ENCODE measurements at places on chromosomes 6 and 20.

DNA sequence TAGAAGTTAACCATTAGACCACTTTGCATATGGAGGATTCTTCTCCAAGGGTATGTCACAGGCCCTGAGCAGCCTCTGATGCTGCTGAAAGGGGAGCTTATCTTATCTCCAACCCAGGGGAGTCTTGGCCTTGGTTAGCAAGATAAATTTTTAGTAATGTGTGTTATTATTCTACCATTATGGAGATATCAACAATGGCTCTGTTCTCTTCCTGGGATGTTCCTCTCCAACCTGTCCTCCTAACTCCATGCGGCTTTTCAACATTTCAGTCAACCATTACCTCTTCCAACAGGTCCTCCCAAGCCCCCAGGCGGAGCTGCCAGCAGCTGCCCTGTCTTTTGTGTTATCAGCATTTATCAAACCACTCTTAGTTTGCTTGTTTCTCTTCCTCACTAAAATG is 48.4 kb upstream of the FOXC1 start:
- DNase-seq = no peak

GRCh38 chr20:881051-881782 is 34.9 kb downstream of the ANGPT4 start:
- DNase-seq = no peak

DNA sequence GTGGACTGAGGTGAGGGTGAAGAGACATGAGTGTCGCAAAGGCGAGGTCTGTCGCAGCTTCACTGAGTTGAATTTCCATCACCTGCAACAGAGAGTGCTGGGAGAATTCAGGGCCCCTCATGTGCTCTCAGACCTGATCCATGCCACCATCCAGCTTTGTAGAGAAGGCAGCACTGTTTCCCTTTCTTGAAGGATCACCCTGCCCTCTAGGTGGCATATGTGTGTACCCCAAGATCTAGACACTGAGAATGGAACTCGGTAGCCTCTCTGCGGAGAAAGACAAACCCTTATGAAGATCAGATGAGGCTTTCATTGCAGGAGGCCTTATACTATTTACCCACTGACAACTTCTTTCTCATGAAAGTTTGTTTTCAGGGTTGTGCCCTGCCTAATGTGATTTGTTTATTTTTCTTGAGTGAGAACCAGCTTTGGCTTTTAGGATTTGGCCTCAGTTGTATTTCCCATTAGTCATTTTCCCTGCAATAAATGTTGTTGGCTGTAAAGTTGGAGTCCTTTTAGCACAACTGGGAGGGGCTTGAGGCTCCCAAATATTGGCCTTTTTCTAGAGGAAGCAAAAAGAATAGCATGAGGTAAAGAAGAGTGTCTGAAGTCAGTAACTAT is 811.3 kb downstream of the DHX35 start:
- DNase-seq = no peak

DNA sequence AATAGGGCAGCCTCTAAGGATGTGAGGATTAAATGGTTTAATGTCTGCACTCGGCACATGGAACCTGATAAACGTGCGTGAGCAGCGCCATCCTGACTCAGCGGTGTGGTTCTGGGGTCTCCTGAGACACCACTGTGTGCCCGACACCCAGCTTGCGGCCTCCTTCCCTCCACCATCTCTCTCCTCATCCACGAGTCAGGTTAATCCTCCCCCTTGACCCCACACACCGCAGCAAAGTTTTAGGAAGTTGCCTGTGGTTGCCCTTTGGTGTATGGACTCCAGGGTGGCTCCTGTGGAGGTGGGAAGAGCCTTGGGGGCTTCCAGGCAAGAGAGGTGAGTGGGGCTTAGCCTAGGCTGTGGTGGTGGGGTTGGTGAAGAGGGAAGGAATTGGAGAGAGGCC is 68.2 kb downstream of the PHACTR3 start:
- DNase-seq = no peak

GRCh38 chr6:2982426-2983117 is 11.2 kb upstream of the SERPINB6 start:
- no peak for DNase-seq

- DNase-seq = no peak
Measured at GRCh38 chr6:124330197-124330596, 526.5 kb downstream of the NKAIN2 start.

DNA sequence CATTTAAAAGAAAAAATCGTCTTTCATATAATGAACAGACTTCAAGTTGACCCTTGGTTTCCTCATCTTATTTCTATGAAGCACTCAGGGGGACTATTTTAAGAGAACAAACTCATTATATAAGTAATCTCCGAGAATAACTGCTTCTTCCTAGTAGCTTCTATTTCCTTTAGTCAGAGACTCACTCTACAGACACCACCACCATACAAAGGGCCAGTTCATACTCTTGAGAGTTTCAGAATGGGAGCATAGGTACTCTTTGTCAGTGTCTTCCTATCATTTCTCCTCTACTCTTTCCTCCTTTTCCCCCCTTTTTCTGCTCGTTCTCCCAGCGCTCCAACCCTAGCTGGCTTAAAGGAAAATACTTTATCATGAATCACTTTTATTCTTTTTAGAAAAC is 104.9 kb downstream of the CDKAL1 start:
- no peak for DNase-seq

DNA sequence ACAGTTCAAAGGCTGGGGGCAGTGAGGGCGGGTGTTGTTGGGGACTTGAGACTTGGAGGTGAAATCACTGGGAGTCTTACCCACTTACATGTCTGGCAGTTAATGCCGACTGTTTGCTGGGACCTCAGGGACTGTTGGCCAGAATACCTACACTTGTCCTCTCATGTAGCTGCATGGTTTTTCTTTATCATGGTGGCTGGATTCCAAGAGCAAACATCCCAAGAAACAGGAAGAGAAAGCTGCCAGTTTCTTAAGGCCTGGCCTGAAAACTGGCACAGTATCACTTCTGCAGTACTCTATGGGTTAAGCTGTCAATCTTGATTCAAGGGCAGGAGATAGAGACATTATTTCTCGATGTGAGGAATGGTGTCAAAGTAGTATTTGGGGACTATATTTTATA is 19.8 kb upstream of the C6orf62 start:
- no peak for DNase-seq

DNA sequence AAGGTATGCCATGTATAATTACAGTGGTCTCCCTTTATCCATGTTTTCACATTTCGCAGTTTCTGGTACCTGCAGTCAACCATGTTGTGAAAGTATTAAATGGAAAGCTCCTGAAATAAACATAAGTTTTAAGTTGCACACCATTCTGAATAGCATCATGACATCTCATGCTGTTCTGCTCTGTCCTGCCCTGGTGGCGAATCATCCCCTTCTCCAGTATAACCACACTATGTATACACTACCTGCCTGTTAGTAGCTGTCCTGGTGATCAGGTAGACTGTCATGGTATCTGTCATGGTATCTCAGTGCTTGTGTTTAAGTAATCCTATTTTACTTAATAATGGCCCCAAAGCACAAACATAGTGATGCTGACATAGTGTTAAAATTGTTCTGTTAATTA is 97.1 kb downstream of the ZFAND3 start:
- DNase-seq = no peak

- DNase-seq = no peak
Measured at GRCh38 chr6:42099340-42100028, 42.9 kb downstream of the C6orf132 start.

DNA sequence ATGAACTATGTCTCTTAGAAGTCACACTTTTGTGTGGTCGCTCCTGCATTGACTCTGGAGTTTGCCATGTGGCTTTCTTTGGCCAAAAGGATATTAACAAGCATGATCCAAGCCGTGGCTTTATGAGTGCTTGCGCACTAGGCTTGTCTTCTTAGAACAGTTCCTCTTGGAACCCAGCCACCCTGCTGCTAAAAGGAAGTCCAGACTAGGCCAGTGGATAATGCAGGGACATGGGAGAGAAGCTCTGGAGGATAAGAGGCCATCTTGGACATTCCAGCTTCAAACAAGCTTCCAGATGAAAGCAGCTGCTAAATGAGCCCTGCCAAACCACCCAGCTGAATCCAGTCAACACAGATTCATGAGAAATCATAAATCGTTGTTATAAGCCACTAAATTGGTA is 346.4 kb downstream of the CDC5L start:
- DNase-seq = no peak

DNA sequence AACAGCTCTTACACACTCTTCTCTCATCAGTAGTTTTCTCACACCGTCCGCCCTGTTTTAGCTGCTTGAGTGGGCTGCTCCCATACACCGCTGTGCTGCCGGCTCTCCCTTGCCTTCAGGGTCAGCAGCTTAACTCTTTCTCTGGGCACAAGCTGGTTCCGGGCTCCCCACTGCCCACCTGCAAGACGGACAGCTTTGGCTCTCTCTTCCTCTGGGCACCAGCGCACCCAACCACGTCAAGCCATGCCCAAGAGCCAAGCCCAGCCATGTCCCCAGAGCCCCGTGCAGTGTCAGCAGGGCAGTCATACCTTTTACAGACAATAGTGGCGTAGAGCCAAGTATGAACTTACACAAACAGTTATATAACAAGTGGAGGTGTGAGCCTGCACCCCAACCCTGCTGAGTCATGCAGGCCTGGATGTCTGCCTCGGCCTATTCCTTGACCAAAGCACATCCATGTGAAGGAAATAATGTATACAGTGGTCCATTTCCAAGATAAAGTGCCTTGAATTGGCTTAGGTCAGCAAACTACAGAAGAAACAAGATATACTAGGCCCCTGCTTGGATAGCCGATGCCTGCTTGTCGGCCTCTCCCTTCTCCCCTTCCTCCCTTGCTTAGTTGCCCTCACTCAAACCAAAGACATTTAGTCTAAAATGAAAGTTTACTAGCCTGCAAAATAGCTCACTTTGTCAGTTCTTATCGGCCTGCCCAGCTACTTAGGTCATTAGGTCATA is 89.3 kb downstream of the JPH2 start:
- no peak for DNase-seq

DNA sequence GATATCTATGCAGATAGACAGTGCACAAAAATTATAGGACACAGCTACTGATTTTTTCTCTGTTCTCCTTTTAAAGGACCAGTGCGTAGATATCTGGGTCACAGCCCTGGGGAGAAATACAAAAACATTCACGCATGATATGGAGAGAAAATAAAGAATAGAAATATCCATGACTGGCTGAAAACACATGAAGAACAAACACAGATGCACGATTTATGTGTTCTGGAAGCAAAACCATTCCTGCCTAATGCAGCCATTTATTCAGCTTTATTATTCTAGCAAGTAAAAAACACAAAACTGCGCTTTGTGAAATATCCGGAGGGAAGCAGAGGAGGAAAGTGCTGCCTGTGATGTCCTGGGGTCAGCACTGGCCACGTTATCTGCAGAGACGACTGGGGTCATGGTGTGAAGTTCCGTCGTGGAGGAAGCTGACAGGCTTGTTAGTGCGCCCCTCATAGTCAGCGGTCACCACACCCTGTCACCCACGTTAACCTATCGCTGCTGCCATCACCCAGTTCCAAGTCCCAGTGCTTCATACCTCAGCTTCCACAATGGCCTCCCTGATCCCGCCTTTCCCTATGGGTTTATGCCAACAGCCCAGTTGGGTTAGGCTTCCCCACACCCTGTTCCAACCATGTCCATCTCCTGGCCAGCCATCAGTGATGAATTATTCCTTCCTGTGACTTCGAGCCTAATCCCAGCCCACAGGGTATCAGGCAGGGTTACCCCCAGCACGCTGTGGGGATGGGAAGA is 86.6 kb upstream of the RPS6KA2 start:
- DNase-seq = no peak

- no peak for DNase-seq
Measured at GRCh38 chr20:14189794-14190402, 147.5 kb downstream of the FLRT3 start.

DNA sequence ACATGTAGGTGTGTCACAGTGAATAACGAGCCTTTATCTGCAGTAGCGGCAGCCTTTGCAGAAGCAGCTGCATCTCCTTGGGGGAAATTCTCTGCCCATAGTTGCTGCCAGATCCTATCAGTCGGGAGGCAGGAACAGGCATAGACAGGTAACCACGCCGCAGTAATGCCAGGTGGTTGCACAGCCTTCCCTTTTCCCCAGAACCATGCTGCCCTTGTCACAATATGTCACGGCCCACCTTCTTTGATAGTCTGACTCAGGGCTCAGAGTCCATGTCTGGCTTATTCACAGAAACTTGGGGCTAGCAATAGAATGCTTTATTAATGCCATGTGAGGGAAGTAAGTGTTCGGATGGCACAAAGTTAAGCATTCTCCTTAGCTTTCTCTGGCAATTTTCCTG is 76.6 kb downstream of the F13A1 start:
- DNase-seq = no peak

GRCh38 chr6:10410207-10411050 is 4.4 kb downstream of the TFAP2A start:
- DNase-seq = no peak

GRCh38 chr6:49325891-49326290 is 137.2 kb downstream of the MMUT start:
- no peak for DNase-seq

GRCh38 chr6:56827908-56828649 is 126.8 kb upstream of the BEND6 start:
- no peak for DNase-seq

DNA sequence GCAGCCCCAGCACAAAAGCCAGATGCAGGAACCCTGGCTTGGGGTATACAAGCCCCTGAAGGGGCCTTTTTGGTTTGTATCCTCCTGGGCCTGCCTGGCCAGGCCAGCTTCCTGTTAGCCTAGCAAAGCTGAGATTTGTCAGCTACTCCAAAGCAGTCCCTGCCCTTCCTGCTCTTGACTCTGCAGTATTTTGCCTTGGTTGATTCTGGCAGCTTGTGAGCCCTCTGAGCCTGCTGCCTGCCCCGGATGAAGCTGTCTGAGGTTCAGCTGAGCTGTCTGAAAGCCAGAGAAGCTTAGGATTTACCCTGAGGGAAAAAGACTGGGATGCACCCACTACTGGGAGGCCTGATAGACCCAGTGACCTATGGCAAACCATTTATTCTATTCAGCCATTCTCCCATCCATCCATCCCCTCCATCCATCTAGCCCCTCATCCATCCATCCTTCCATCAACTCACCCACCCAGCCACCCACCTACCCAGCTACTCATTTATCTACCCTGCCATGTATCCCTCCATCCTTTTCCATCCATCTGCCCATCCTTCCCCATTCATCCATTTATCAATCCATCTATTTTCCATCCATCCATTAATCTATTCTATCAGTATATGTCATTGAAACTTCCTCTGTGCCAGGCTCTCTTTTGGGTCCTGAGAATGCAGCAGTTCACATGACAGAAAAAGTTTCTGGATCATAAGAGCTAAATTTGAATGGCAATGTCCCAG is 307.5 kb downstream of the DHX35 start:
- no peak for DNase-seq

GRCh38 chr6:70394518-70395300 is 18.6 kb upstream of the FAM135A start:
- no peak for DNase-seq

DNA sequence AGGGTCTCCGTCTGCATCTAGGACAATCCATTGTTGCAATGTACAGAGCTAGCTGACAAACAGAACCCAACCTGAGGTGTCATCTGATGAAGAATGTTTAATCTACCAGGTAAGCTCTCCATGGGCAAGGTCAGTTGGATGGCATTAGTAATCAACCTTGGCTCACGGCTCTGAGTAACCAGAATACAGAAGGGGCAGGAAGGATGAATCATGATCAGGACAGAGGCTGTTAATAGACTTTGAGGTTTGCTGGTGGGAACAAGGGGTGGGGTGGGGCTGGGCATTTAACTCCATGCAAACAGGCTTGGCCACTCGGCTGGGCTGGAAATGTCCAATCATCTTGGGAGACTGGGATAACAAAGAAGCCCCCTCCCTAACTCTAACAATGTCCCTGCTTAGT is 77.1 kb upstream of the MRPS10 start:
- DNase-seq = no peak

GRCh38 chr6:16184551-16184950 is 53.8 kb upstream of the GMPR start:
- no peak for DNase-seq

- no peak for DNase-seq
Measured at GRCh38 chr6:46174904-46175303, 4.1 kb upstream of the ENPP5 start.

GRCh38 chr6:95946906-95947305 is 68.9 kb upstream of the FUT9 start:
- no peak for DNase-seq

All from germinal center (tissue), 1 donor.